ENCODE measurements at places on chromosomes 2 and 18.

- DNase-seq: no peak
Observed at GRCh38 chr2:3108710-3109702, 268.6 kb downstream of the EIPR1 start.

DNA sequence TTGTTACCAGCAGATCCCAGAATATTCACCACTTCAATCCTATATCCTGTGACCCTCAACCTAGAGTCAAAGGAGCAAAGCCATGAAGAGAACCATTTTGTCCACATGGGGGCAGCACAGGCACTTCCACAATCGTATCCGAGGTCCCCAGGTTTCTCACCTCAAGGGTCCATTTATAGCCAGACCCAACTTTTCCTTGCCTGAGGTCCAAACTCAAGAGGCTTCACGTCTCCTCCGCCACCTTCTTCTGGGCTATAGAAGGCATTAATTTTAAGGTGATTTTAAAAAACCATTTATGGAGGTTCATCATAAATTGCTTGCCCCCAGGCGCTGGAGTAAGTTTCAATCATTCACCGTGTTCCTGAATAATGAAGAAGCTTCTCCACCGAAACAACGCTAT lies 111.6 kb upstream of the NABP1 start:
- no peak for DNase-seq

DNA sequence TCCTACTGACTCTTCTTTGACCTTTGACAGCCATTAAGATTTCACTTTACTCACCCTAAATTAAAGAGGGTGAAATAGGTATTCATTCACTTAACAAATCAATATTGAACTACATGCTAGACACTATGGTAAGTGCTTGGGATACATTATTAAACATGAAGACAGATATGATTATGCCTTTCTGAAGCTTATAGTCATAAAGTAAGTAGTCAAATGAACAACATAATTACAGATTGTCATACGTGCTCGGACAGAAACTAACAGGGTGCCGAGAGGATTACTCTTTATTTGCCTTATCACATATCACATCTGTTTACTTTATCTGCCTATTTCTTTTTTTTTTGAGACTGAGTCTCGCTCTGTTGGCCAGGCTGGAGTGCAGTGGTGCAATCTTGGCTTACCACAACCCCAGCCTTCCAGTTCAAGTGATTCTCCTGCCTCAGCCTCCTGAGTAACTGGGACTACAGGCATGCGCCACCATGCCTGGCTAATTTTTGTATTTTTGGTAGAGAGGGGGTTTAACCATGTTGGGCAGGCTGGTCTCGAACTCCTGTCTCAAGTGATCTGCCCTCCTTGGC lies 9.8 kb downstream of the ACVR2A start:
- DNase-seq: no peak

- no peak for DNase-seq
Observed at GRCh38 chr2:233051241-233052149, 8.6 kb upstream of the INPP5D start.

DNA sequence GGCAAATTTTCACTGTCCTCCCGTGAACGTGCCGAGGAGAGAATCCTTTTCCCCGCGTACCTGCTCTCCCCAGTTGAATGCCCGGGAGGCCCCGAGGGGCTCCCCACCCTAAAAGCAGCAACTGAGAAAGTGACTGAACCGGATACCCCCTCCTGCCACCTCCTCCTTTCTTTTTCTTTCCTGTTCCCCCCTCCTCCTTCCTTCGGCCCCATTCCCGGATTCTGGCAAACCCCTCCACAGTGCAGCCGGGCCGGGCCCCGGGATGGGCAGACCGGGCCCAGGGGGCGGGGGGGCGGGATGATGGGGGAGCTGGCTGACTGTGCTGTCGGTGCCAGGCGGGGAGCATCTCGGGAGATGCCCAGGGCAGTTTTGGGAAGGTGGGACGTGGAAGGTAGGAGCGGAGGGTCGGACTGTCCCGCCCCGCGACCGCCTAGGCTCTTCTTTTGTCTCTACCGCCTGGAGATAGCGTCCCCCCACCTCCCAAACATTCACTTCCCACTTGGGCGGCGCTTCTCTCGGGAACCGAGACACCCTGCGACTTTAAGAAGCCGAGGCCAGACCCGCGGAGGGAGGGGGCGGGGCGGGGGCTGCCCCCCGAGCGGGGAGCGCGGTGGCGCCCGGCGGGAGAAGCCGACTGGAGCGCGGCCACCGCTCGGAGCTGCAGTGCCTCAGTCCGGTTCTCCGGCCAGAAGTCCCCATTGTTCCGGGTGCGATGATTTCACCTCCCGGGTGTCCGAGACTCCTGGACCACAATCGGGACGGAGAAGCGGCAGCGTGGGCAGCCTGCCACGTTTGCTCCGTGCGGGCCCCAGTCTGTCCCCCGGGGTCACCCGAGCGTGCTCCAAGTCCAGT lies 8.2 kb downstream of the DLX2 start:
- no peak for DNase-seq

DNA sequence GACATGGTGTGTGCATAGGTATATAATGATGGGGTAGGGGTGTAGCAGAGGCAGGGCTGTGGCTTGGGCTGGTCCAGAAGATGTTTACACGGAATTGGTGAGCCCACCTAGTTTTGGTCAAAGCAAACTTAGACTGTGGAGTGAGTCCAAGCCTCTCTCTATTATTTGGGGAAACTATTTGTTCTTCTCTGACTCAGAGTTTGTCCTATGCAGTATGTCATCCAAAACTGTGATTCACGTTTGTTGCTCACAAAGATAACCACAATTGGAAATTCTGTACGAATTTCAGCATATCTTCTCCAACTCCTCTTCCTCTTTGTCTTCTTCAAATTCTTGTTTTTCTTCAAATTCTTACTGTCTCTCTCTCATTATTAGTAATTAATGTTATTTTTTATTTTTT lies 292.9 kb downstream of the XIRP2 start:
- no peak for DNase-seq

GRCh38 chr2:162623888-162624287 lies 214.7 kb downstream of the KCNH7 start:
- DNase-seq: no peak

GRCh38 chr18:11831921-11832320 lies 19.3 kb upstream of the CHMP1B start:
- DNase-seq: no peak

DNA sequence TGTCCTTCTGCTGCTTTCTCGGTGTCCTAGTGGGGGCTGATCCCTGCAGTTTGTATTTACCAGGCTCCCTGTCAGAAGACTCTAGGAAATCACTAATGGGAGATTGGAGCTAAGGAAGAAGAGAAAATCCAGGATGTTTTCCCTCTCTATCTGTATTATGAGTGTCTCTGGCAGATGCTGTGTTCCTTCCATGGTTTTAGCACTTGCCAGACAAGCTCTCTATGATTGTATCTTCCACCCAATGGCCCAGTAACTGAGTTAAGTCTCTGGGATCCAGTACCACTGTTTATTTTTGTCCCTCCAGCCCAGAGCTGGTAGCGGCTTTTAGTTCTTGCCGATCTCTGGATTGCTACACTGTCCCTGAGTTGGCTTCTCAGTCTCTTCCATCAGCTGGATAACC lies 494.8 kb upstream of the SLC39A10 start:
- no peak for DNase-seq

- DNase-seq: no peak
Observed at GRCh38 chr2:69353360-69353759, 33.7 kb downstream of the GFPT1 start.

DNA sequence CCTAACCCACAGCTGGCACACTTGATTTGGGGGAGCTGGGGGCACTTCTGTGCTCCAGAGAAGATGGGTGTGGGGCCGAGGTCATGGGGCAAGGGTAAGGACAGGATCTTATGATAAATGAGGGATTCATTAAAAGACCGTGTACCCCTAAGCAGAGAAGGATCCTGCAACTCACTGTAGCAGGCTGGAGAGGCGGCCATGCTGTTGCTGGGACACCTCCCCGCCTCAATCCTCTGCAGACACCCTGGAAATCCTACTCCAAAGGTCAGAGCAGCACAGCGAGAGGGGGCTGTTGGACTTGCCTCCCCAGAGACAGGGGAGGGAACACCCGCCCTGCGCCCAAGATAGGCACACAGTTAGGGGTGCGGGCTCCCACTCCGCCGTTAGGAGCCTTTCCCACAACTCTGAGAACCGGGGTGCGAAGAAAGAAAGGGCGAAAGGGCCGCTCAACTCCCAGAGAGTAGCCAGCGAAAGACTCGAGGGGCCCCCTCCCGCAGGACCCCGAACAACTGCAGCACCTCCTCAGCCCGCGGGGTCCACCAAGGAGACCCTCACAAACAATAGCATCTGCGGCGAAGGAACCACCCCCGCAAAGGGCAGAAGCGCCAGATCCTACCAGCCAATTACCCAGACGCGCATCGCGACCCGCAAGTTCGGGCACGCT lies 1.4 kb downstream of the PARD6G start:
- no peak for DNase-seq

DNA sequence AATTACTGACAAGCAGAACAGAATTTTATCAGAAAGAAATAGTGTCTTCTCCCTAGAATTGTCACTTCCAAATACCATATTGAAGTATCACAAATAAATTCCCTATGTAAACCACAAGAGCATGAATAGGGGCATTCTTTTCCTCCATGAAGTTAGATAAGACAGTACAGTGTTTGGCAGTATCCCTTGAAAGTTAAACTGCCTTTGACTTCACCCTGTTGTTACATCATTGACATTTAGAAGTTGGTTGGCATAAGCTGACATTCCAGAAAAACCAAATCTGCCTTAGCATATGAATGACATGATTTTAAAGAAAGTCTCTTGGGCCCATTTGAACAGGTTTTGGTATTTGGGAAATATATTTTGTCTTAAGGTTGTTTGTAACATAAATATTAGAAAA lies 50.2 kb upstream of the OSR1 start:
- no peak for DNase-seq

DNA sequence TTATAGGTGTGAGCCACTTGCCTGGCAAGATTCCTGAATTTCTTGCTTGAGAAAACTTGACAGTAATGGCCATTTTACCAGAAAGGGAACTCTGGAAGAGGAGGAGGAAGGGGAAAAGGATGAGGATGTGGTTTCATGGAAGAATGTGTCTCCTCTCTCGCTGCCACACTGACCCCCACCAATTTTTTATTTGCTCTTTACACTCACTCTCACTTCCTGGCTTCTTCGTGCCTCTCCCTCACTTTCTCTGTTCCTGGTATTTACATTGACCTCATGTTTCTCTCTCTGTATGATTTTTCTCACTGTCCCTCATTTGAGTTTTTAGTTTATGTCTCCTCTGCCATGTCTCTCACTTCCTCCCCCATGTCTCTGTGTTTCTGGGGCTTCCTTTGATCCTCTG lies 134.5 kb upstream of the CAB39 start:
- DNase-seq: no peak

- DNase-seq: no peak
Observed at GRCh38 chr18:22387787-22388186, 29.9 kb downstream of the CTAGE1 start.

GRCh38 chr2:134296301-134296700 lies 42.4 kb downstream of the MGAT5 start:
- no peak for DNase-seq

DNA sequence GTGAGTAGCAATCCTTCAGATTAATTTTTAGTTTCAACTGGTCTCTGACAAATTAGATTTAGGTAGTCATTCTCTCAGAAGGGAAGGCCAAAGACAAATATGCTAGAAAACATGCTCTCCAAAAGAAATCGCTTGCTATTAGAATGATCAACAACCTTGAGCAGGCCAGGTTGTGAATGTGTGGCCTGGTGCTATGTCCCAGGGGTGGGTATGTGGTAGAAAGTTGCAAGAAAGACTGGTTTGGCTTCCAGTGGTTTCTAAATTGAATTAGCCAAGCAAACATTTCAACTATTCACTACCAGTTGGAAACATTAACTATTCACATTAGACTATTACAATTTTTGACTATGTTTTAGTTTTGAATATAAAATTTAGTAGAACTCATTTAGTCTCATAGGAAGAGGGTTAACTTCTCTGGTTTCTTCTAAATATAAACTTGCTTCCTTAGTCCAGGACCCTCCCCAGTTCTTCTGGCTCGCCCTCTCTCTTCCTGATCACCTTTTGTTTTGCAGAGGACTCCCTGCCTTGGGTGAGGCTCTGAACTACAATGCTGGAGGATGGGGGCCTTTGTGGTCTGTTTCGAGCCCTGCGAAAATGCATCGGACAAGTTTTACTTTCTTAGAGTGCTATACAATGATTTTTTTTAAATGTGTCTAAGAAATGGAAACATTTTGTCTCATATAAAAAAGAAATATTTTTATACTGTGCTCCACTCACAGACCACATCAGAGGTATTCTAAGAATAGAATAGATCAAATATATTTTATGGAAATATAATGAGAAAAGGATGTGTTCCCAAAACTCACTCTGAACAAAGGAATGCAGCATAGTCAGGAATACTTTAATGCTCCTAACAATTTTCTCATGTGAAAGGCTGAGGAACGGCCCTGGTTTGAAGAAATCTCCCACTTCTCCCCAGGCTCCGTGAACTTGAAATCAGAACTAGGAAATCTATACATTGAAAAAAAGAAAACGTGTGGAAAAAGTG lies 375.0 kb upstream of the ZEB2 start:
- DNase-seq: no peak
